ENCODE measurements at places on chromosomes 2 and 18. TPM values are rescaled to one million over a fixed set of nuclear protein-coding genes. Genes with fewer than 3 reads are reported as not detected.

GRCh38 chr2:120323214-120323613, 22.7 kb upstream of the INHBB start:
- no peaks in the 10 kb centered on the region for H3K36me3 ChIP-seq
- no peak overlapping the region for H3K27ac ChIP-seq
- no peak overlapping the region for H3K4me3 ChIP-seq
- DNase-seq: no peak

DNA sequence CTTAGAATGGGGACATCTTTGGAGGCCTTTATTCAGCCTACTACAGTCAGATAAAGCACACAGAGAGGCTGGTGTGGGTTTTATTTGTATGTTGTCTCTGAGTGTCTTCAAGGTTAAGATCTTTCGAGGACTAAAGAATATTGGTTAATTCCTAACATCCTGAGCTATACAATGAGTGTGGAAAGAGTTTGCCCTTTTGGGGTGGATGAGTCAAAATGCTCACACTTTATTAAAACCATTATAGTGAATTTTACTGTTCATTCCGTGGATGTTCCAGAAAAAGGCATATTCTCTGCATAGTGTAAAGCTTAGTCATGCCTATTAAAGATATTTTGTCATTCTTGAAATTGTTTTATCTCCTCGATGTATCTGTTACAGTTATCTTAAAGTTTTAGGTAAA, 29.1 kb upstream of the SLC38A11 start:
- H3K4me3 ChIP-seq: no peak overlapping the region
- H3K36me3 ChIP-seq: no peaks in the 10 kb centered on the region
- H3K27ac ChIP-seq: no peak overlapping the region
- no peaks in the 10 kb centered on the region for H3K4me1 ChIP-seq

- H3K4me3 ChIP-seq: no peak overlapping the region
- no peaks in the 10 kb centered on the region for H3K4me1 ChIP-seq
- no peak for DNase-seq
- H3K27me3 ChIP-seq: no peaks in the 10 kb centered on the region
- no peaks in the 10 kb centered on the region for H3K36me3 ChIP-seq
These were observed 135.0 kb upstream of the DOK6 start for GRCh38 chr18:69265656-69266055.

Gene CD8A
- 5.5 TPM for total RNA-seq

Gene CYS1
- 2.6 TPM for total RNA-seq

Gene DSG1
- not detected for total RNA-seq

Gene CABYR
- 1.2 TPM for total RNA-seq

All from lower lobe of right lung (tissue), 2 donors.